Esophagus squamous epithelium (tissue), 5 donors: ENCODE measurements at places on chromosomes 1 and 21.

- no peak for DNase-seq
These were observed 8.0 kb downstream of the FAAH start for GRCh38 chr1:46401964-46402626.

- no peak for DNase-seq
These were observed 65.4 kb upstream of the TLR5 start for GRCh38 chr1:223208164-223209076.

DNA sequence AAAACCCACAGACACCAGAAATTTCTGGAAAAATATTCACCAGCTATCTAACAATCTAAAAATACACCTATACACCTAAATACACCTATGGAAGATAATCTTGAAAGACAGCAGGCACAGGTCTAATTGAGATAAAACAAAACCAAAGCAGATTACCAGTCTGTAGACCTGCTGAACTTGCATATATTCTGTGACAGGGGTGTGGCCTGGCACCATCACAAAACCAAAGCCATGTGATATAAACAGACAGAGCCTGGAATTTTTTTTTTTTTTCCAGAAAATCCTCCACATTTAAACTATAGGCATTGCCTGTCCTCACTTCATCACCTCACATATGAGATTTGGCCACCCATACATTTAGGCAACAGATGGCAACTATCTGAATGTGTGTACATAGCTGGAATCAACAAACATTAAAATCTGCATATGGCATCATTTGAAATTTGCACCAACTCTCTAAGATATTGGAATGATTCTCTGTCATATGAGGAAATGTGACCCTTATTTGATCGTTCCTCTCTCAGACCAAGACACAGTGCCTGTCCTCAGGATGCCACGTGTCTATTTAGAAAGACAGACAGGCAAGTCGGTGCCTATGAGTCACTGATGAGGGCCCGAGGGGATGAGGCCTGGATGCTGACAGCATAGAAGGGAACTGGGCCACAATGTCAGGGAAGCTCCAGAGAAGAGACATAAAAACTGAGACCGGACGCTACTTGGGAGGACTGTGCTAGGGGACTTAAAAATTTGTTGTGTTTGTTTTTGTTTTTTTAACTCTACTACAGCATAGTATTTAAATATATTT lies 32.6 kb downstream of the NMNAT2 start:
- no peak for DNase-seq

DNA sequence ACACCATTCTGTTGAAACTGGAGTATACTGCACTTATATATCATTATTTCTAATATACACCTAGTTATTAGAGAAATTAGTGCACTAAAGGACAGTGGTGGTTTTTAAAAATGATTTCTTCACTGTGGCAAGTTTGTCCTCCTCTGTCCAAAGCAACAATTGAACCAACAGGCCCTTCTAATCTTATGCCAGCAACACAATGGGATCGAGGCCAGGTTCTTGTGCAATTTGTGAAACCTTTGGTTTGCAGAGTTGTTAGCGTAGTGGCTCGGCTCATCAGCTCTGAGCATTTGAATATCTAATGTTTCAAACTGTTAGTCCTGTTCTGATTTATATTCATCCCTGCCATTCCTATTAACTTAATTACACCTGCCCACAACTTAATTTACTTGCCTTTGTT lies 9.9 kb upstream of the LRRC39 start:
- no peak for DNase-seq

- DNase-seq, result no peak
These were observed 104.8 kb downstream of the PGBD5 start for GRCh38 chr1:230321341-230321740.

DNA sequence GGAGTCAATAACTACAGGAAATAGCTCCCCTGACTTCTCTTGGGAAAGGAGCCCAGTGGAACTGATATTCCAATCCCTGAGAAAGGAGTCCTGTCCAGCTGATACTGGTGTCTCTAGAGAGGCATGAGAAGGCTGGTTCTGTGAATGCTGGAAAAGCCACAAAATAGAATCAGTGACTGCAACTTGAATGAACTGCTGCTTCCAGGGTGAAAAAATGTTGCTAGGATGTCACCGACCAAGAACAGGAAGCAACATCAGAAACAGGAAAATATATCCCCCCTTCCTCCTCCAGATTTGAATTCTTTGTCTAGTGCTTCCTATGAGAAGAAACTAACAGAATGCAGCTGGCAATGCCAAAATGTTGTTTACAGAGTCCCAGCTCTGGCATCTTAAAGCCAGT lies 269.3 kb upstream of the LYPLAL1 start:
- no peak for DNase-seq

DNA sequence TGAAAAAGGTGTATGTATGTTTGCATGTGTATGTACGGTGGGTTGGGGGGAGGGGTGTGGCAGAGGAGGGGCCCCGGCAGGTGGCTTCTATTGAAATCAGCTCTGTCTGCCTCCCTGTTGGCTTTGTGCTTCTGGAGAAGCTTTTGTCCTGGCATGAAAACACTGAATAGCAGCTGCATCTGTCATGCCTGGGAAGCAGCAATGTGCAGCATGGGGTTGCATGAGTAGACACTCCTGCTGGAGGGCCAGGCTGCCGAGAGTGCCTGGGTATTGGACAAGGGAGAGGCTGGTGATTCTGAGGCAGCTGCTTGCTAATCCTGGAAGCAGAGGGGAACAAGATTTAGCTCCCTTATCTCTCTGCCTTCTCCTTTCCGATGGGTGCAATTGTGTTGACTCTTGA lies 20.5 kb downstream of the MAPKAPK2 start:
- no peak for DNase-seq

- no peak for DNase-seq
These were observed 33.2 kb upstream of the KLF18 start for GRCh38 chr1:44174630-44175029.

DNA sequence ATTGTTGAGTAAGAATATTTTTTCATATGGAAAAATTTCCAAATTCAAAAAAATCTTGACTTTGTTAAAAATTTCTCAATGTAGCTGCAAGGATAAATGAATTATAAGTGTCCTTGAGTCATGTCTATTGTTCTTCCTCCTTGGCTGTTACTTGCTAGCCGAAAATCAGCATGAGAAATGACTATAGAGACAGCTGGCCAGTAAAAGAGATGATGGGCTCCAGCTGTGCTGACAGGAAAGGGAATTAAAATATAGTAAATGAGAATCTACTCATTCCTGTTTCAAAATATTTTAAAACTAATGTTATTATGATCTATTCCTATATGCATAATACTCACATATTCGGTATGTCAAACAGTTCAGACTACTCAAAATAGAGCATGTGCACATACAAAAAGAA lies 1292.6 kb downstream of the BRINP3 start:
- DNase-seq, result no peak

GRCh38 chr1:19735440-19736127 lies 64.1 kb downstream of the TMCO4 start:
- no peak for DNase-seq

GRCh38 chr1:248805876-248806275 lies 19.8 kb downstream of the SH3BP5L start:
- DNase-seq, result no peak

DNA sequence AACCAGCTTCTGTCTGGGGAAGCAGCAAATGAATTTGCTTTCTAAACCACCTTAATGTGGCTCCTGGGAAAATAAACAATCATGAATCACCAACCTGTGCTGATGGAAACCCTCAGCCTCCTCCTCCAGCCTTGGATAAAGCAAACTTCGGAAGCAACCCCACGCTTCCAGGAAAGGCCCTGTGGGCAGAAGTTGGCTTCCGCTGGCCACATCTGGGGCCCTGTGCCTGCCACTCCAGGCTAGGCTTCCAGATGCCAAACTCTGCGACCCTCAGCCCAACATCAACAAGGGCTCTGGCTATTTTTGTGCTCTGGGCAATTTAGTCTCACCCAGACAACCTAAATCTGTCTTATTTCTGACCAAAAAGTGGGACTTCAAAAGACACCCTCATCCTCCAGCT lies 6.2 kb upstream of the OXCT2 start:
- no peak for DNase-seq

GRCh38 chr1:203671521-203672278 lies 45.1 kb downstream of the ATP2B4 start:
- no peak for DNase-seq

DNA sequence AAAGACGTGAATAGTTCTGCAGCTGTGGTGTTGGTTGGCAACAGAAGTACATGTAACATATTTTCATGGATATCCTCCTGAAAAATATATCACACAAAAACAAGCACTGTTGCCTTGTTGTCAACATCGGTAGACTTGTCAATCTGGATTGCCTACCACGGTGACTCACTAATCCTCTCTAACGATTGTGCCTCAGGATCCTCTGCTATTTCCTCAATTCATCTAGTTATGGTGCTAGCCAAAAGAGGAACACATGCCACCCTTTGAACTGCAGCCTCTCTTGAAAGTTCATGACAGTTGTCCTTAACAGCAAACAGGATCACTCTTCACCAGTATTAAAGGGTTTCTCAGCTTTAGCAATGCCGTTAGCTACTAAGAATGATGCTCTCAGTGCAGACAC lies 25.7 kb downstream of the RASAL2 start:
- no peak for DNase-seq

- DNase-seq, result no peak
These were observed 29.9 kb downstream of the TP53BP2 start for GRCh38 chr1:223815865-223816264.

- DNase-seq, result no peak
These were observed 338 bp downstream of the ACAP3 start for GRCh38 chr1:1307261-1307922.

DNA sequence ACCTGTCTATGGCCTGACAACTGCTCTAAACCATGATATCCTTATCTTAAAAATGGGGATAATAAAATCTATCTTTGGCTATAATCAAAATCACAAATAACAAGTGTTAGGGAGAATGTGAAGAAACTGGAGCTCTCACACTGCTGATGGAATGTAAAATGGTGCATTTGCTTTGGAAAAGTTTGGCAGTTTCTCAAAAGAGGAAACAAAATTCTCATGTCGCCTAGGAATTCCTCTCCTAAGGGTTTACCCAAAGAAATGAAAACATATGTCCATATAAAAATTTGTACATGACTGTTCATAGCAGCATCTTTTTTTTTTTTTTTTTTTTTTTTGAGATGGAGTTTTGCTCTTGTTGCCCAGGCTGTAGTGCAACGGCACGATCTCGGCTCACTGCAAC lies 64.3 kb downstream of the ZNF281 start:
- no peak for DNase-seq

DNA sequence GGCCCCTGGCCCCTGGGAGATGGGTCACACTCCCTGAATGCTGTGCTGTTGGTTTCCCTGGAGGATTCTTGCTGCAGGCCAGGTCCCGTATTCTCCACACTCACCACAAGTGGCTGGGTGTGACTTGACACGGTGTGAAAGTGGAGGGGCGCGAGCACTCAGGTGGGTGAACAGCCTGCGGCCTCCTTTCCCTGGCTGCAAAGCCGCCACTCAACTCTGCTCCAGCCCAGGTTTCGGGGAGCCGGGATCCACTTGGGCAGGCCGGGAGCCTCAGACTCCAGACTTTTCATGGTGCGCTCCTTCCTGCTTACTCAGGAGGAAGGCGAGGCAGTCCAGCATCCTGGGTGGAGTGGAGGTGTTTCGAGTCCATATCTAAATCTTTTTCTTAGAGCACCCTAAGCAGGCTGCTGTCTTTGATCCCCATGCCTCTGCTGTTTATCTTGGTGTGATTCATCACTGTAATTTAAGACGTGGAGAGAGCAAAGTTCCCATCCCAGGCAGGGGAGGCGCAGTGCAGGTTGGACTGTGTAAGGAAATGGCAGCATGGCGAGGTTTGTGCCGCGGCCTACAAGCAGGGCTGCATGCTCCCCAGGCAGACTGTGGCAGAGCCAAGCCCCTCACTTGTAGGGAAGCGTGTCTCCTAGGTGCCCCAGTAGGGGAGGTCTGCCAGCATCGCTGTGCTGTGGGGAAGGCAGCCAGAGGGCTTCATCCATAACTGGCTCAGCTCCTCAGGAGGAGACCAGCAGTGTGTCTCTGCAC lies 29.6 kb downstream of the VANGL1 start:
- DNase-seq, result no peak

- no peak for DNase-seq
These were observed 32.6 kb upstream of the RD3 start for GRCh38 chr1:211524521-211524920.

GRCh38 chr1:39707506-39707905 lies 16.3 kb upstream of the HPCAL4 start:
- no peak for DNase-seq

- DNase-seq, result no peak
These were observed 1.7 kb downstream of the PLEKHG5 start for GRCh38 chr1:6489799-6490180.

- no peak for DNase-seq
These were observed 304.8 kb downstream of the PTPRC start for GRCh38 chr1:198943484-198944187.

- DNase-seq, result no peak
These were observed 5.3 kb downstream of the RPS8 start for GRCh38 chr1:44780583-44781121.

DNA sequence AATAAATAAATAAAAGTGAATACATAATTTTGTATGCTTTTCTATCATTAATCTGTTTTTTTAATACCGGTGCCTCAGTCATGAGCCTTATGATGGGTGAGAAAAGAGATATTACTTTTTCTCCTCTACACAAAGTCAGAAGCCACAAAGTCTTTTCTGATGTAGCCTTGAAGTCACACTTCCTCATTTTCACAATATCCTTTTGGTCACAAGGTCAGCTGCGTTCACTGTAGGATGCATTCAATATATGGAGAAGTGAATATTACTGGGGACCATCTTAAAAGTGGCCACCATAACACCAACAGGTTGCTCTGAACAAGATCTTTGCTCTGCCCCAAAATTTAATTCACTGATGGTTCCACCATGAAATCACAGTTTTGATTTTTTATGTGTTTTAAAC lies 83.3 kb upstream of the TNR start:
- no peak for DNase-seq

- no peak for DNase-seq
These were observed 12.6 kb downstream of the METTL13 start for GRCh38 chr1:171794085-171794484.

DNA sequence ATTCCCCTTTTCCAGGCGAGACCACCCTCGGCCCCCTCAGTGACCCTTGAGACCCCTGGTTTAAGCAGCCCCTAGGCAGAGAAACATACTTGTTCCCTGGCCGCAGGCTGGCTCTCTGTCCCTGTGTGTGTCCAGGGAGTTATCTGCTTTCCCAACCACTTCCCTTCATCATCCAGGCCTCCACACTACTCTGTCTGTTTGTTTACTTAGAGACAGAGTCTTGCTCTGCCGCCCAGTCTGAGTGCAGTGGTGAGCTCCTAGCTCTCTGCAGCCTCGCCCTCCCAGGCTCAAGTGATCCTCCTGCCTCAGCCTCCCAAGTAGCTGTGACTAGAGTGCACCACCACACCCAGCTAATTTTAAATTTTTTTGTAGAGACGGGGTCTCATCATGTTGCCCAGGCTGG lies 5.8 kb upstream of the VWA1 start:
- no peak for DNase-seq

- no peak for DNase-seq
These were observed 60.7 kb upstream of the ATP2B4 start for GRCh38 chr1:203565981-203566380.

GRCh38 chr1:203368624-203369451 lies 17.9 kb upstream of the FMOD start:
- DNase-seq, result no peak

DNA sequence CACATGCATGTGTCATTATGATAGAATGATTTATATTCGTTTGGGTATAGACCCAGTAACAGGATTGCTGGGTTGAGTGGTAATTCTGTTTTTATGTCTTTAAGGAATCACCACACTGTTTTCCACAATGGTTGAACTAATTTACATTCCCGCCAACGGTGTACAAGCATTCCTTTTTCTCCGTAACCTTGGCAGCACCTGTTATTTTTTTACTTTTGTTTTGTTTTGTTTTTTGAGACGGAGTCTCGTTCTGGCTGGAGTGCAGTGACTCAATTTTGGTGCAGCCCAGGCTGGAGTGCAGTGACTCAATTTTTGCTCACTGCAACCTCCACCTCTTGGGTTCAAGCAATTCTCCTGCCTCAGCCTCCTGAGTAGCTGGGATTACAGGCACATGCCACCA lies 8.5 kb upstream of the S100B start:
- DNase-seq, result no peak
